ENCODE measurements at places on chromosomes 3 and 15.

DNA sequence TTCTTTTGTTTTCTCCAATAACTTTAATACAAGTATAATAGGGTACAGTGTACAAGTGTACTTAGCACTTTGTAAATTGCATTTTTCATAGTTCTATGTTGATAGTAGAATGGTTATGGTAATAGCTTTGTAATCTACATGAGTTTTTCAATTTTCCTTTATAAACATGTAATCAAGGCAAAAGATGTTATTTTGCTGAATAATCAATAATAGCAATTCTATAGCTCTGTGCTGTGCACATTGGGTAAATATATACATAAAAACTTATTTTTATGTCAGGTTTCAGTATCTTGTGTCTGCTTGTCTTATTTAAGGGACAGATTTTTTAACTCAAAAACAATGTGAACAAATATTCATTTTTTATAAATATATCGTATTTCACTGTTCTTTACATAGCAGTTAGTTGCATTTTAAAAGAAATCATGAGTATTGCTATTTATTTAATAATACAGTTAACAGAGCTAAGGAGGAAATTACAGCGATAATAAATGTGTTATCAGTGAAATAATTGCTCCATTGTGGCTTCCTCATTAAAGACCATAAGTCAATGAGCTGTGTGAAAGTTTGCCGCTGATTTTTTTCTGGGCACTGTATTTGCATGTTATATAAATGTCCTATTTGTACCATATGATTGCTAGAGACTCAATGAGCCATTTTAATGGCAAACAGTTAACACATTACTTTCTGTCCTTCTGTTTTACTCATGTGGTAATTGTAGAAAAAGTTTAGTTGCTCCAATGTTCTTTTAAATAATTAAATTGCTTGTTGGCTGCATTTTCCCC lies 214.6 kb upstream of the STAC start:
- DNase-seq: no peak

DNA sequence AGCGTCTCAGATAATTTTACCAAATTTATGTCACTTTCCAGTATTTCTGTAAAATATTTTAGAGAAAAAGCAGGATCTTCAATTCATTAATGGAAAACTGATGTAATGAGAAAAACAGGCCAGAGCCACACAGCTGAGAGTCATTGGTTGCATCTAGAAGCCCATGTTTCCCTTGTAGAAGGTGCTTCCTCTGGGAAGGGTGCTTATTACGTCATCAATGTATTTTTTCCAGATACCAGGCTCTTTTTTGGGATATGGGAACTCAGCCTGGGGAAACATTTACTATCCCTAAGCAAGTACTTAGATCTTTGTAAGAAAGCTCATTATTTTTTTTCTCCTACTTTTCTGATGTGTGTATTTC lies 89.1 kb upstream of the PHLDB2 start:
- no peak for DNase-seq

GRCh38 chr3:45185052-45185451 lies 38.9 kb upstream of the CDCP1 start:
- no peak for DNase-seq

DNA sequence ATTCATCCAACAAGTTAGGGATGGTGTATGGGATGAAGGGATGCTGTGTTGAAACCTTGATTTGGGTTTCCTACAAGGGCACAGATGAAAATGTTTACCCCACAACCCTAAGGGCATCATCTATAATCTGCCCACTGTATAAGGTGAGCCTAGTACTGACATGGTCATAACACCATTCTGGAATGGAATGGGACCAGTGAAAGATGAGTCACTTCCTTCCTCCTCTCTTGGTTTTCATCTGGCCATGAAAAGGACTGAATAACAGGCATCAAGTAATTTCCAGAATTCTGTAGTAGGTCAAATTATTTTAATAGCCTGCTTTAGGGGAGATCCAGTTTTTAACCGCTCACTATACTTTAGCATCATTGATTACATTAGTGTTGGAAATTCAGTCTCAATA lies 538.6 kb downstream of the NR2F2 start:
- DNase-seq: no peak

GRCh38 chr15:25065876-25066275 lies 111.1 kb downstream of the SNRPN start:
- no peak for DNase-seq

GRCh38 chr3:21599890-21600289 lies 151.1 kb downstream of the ZNF385D start:
- no peak for DNase-seq

- DNase-seq: no peak
Observed at GRCh38 chr3:58022490-58022889, 14.3 kb downstream of the FLNB start.

DNA sequence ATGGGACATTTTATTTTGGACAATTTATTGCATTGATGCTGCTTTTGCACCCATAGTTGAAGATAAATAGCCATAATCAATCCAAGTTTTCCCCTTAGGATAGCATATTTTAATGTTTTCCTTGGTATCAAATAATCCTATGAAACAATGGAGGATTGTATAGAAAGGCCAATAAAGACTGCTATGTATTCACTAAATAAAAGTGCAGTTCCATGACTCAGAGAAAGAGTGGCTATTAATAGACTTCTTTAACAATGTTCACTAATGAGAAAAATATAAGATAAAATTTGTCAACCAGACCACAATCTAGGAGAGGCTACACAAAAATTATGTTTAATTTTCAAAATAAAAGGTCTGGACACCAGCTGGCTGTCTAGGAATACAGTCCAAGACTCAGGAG lies 560.9 kb upstream of the AGTR1 start:
- no peak for DNase-seq

- DNase-seq: peak; percentile 57
Observed at GRCh38 chr3:193240850-193241706, at the start of gene PLAAT1. Gene PLAAT1, plus strand, starts transcription at chr3:193241222. Its CDS starts 14,429 bp downstream, at chr3:193255651.

DNA sequence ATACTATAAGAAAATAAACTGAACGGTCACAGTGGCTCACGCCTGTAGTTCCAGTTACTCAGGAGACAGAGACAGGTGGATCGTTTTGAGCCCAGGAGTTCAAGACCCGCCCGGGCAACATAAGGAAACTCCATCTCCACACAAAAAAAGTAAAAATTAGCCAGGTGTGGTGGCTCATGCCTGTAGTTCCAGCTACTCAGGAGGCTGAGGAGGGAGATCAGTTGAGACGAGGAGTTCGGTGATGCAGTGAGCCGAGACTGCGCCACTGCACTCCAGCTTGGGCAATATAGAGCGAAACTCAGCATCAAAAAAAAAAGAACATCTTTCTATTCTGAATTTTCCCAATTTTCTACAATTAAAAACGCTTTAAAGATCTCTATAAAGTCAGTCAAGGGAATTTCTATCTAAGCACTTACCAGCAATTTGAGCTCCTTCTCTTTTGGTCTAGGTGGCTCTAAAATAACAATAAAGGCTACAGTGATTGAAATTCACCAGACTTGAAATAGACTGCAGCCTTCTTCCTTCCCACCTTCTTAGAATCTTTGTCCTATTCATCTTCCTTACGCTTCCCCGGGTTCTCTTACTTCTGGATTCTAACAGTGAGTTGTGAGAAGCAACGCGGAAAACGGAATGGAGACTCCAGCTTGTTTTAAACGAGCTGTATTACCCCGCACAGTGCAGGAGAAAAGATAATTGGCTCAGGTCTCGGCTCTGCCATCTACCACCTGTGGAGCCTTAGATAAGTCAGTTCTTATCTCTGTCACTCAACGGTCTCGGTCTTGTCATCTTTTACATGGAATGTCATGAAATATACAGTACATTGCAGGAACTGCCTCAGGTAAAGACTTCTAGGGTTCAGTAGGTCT lies 812 bp upstream of the SEC62 start:
- no peak for DNase-seq

GRCh38 chr3:188465311-188465710 lies 311.4 kb downstream of the LPP start:
- DNase-seq: no peak

DNA sequence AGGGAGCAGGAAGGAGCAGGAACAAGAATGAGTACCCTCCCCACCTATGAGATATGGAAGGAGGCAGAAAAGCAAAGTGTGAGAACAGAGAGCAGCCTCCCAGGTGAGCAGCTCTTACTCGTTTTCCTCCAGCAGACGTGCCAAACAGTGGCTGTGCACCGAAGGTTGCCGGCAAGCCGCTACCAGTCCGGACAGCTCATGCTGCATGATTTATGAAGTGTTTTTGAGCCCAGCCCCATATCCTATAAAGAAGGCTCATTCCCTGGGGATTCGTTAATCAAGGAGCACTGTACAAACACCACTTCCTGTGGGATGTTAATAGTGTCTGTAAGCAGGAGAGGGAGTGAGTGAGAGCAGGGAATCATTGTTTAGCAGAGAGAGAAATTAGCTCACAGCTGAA lies 118.3 kb upstream of the FOXB1 start:
- DNase-seq: peak; percentile 76

DNA sequence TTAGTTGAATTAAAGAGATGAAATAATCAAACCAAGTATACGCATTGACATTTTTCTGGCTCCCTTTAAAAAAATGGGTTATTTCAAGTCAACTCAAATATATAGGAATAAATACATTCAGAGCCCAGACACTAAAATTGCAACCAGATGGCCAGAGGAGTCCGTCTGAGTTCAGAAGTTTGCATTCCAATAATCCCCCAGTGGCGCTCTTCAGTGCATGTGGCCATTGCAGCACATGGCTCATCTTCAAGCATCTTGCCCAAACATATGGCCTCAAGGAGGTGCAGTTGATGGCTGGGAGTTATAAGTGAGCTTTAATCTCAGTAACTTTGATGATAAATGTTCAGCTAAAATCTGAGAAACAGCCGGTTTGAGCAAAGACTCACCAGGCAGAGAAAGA lies 295.8 kb upstream of the LRRN1 start:
- DNase-seq: no peak

DNA sequence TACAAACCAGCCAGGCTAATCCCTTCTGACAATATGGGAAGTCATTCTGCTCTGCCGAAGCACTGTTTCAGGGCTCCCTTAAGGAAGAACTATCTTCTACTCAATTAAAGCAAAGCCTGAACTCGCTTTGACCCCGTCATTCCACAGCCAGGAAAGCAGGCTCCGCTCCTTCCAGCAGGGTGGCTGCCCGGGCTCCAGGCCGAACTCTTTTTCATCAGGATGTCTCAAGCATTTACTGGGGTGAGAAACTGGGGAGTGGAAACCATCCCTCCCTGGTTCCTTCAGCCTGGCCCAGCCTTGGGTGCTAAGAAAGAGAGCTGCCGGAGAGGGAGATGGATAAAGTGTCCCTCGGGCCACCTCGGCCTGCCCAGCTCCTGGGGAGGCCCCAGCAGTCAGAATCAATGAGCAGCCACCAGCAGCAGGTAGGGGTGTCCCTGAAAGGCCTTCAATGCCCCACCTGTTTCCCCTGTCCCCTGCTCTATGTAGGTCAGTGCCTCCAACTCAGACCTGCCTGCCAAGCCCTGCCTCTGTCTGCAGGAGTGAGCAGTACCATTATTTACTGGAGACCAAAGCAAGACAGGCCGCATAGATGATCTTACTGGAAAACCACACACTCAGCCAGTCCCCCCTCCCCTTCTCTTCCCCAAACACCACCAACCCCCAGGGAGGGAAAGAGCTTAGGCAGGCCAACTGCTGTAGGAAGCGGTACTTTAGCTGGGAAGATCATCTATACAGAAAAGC lies 225.6 kb upstream of the TLE3 start:
- no peak for DNase-seq

GRCh38 chr3:124838963-124839362 lies 48.2 kb downstream of the ITGB5 start:
- no peak for DNase-seq

Measured in spinal cord (tissue), 10 donors.